ENCODE measurements at places on chromosomes 12 and 14.

- DNase-seq: no peak
These were observed 24.6 kb downstream of the KCTD10 start for GRCh38 chr12:109452489-109452888.

DNA sequence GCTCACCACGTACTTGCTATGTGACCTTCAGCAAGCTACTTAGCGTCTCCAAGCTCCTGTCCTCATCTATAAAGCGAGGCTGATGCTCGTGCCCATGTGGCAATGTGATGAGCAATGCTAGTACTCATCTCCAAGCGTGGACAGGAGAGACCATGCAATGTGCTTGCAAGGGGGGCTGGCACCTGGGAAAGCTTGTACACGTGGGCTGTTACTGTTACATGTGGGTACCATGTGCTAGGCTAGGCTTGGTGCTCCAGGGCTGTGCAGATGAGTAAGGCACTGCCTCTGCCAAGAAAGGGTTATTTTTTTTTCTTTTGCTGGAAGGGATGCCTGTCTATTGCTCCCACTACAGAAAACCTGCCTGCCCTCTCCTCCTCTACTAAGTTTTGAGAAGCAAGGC, 46.6 kb downstream of the TSPAN11 start:
- no peak for DNase-seq

DNA sequence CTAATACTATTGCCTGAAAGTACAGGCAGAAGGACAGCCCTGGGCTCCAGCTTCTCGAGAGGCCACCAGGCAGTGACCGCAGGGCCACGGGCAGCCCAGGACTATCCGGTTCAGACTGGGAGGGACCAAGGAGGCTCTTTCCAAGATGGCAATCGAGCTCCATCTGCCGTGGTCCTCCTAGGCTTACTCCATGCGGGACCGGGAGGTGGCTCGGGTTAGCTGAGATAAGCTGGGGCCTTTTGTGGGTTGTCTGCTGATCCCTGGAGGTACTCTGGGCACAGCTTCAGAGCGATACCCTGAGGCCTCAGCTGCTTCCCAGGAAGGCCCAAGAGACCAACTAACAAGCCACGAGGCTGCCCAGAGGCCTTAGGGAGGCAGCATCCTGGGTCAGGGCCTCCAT, 33.1 kb downstream of the SNRNP35 start:
- no peak for DNase-seq

DNA sequence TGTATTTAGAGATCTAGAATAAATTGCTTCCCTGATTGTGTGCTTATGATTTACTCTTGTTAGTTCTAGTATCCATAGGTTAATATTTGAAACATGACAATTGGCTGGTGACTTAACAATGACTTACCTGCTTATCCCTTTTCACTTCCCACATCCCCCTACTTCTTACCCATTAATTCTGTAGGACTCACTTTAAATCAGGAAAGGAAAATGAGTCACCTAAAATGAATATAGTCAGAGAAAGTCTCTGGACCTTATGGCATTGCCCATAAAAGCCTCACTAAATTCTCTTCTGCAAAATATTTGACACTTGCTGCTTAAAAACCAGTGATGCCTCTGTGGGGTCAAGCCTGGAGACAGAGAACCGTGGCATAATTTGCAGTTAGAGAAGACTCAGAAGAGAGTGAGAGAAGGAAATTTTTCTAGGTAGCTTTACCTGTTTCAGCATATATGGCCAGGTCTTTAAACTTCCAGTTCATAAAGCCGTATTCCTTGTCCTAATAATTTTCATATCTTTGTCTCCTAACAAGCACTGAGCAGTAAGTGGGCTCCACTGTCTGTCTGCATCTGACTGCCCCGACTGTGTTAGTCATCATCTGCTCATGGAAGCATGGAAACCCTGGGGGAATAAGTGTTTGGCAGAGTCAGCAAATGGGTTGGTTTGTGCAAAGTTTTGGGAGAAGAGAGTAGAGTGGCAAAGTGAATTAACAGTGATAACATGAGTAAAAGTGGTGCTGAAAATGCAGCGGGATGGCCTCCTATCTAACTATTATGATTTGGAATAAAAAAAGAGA, 294.4 kb downstream of the AKAP6 start:
- DNase-seq: no peak

DNA sequence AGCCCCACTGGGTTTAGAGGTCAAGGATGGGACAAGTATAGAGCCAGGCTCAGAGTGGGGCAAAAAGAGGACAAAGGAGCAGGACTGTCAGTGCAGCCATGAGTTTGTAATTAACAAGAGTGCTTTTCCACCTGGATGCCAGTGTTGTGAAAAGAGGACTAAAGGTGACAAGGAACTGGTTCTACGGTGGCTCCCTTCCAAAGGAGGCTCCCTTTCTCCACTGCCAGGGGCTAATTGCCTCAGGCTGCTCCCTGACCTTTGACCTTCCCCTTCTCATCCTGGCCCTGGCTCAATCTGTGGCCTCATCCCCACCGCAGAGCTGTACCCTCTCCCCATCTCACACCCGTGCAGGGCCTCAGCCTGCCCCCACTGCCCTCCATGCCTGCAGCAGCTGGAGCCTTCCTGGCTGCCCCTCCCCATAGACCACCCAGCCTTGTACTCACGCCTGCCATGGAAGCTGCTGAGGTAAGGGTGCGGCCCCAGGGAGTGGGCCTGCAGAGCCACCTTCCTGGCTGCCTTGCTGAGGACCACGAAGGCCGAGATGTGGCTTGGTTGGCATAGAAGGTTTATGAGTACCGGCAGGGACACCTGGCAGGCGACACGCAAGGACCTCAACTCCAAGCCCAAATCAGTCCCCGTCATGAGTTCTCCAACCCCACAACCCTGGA, 24.8 kb upstream of the FKBP4 start:
- no peak for DNase-seq

- no peak for DNase-seq
These were observed 1186.0 kb upstream of the SEL1L start for GRCh38 chr14:82719617-82720016.

- DNase-seq: no peak
These were observed 729.2 kb downstream of the LRFN5 start for GRCh38 chr14:42335918-42336317.

- no peak for DNase-seq
These were observed 24.8 kb downstream of the KLRK1 start for GRCh38 chr12:10364815-10365622.

GRCh38 chr14:21917699-21918436, 244.2 kb upstream of the OR4E1 start:
- DNase-seq: no peak

- no peak for DNase-seq
These were observed 159.3 kb downstream of the TTC8 start for GRCh38 chr14:88983755-88984154.

Measured in activated CD8-positive, alpha-beta memory T cell treated with anti-CD3 and anti-CD28 coated beads for 1 hour (primary cell).